ENCODE measurements at places on chromosomes 3 and 15.

DNA sequence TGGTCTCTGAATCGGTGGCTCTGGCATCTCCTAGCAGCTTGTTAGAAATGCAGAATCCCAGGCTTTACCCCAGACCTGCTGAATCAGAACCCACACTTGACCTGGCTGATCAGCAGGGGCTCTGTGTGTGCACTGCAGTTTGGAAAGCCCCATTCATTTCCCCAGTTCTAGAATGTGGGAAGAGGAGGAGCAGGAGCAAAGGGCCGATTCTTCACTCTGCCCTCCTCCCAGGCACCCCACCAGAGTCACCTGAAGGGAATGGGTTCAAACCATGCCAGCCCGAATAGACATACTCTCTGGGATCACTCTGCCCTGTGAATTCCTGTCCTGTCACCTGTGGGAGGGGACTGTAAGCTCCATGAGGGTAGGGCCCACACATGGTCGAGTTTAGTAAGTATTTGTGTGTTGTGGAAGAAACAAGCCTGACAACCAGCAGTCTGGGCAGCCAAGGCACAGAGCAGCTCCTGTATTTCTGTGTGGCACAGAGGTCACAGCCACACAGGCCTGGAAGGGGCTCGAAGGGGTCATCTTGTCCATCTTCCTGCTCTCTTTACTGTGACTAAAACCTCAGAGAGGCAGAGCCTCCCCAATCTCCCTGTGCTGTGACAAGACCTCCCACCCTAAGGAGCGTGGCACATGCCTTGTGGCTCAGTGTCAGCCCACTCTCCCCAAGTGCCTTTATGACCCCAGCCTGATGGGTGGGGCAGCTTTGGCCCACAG, 29.0 kb upstream of the HHATL start:
- H3K27me3 ChIP-seq: peaks cover 4% of the 10 kb centered on the region
- H3K27ac ChIP-seq: no peak overlapping the region
- no peak overlapping the region for H3K4me3 ChIP-seq
- no peaks in the 10 kb centered on the region for H3K4me1 ChIP-seq

GRCh38 chr3:148923592-148923991, 58.5 kb downstream of the CPA3 start:
- H3K4me3 ChIP-seq: no peak overlapping the region
- no peaks in the 10 kb centered on the region for H3K27me3 ChIP-seq
- no peaks in the 10 kb centered on the region for H3K4me1 ChIP-seq
- H3K36me3 ChIP-seq: no peaks in the 10 kb centered on the region
- no peak for DNase-seq

DNA sequence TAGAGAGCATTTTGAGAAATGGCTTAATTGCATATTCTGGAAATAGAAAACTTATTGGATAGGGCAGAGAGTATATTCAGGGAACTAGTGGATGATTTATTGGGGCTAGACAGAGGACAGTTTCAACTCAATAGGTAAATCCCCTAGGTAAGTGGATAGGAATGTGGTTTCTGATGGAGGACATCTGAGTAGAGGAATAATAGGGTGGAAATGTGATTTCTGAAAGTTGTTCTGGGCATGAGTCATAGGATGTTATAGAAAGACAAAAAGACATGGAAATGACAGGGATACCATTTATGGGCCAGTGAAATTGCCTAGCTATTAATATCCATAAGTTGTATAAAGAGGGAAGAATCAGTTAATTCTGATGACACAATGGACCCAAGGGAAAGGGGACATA, 563.3 kb upstream of the GOLIM4 start:
- no peaks in the 10 kb centered on the region for H3K27me3 ChIP-seq
- H3K27ac ChIP-seq: no peak overlapping the region
- H3K4me1 ChIP-seq: no peaks in the 10 kb centered on the region
- no peak for DNase-seq
- H3K4me3 ChIP-seq: no peak overlapping the region

DNA sequence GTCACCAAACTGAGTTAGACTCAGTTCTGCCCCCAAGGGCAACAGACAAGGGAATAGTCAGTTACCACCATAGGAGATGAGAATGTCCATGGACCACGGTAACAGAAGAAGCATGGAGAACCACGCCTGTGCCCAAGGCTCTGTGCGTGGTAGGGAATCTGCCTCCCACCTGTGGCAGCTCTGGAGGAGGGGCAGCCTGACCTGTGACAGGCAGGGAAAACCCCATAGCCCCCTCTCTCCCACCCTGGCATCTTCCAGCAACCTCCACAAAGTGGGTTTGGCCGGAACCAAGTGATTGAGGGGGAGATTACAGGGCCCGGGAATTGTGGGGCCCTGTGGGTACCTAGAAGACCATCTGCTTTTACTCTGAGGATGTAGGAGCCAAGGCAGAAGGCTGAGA, 14.3 kb upstream of the LTF start:
- H3K27ac ChIP-seq: no peak overlapping the region
- no peak overlapping the region for H3K4me3 ChIP-seq
- DNase-seq: no peak
- peaks cover 24% of the 10 kb centered on the region for H3K27me3 ChIP-seq

- H3K36me3 ChIP-seq: peaks cover 20% of the 10 kb centered on the region
- peak overlapping the region; percentile 65 for H3K27ac ChIP-seq
- H3K4me1 ChIP-seq: peaks cover 51% of the 10 kb centered on the region
- no peak for DNase-seq
- H3K4me3 ChIP-seq: no peak overlapping the region
These were observed 2.3 kb upstream of the GMPPB start for GRCh38 chr3:49725906-49726681.

DNA sequence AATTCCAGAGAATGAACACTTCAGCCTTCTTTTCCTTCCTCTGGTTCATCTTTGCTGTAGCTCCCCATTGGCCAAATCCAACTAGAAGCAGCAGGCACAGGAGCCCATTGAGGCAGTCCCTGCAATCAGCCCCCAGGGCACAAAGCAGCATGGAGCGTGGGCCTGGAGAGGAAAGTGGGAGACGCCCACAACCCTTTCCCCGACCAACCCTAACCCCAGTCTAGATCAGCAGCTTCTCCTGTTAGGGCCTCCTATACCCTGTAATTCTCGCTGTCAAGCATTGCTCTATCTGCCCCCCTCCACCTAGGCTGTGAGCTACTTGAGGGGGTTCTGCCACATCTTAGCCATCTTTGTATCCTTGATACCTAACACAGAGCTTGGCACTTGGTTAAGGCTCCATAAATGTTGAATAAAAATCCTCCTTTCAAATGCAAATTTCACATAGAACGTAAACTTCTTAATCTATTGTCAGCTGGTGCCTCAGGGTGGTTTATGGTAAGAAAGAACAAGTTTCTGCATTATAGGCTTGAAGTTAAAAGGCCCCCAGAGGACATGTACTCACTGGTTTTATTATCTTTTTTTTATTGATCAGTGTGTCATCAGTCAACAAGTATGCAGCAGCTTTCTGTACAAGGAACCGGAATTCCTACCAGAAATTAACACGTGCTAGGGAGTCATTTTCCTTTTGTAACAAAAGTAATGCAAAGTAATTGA, 97.9 kb upstream of the PFN2 start:
- no peaks in the 10 kb centered on the region for H3K36me3 ChIP-seq
- H3K27ac ChIP-seq: no peak overlapping the region
- H3K4me3 ChIP-seq: no peak overlapping the region
- H3K4me1 ChIP-seq: no peaks in the 10 kb centered on the region
- peaks cover 21% of the 10 kb centered on the region for H3K27me3 ChIP-seq

DNA sequence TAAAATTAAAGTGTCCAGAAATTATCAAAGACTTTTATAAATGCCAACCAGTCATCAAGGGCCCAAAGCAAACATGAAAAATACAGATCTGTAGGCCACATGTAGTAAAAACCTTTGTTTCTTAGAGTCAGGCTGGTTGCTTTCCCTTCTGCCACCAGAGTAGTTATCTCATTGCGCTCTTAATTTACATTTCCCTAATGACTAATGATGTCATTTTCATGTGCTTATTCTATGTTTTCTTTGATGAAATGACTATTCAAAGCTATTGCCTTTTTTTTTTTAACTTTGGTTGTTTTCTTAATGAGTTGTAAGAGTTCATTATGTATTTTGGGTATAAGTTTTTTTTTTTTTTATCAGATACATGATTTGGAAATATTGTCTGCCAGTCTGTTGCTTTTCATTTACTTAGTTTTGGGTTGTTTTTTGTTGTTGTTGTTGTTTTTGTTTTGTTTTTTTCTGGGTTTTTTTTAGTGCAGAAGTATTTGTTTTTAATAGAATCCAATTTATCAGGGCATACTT, 140.6 kb downstream of the HCN4 start:
- H3K27ac ChIP-seq: no peak overlapping the region
- no peaks in the 10 kb centered on the region for H3K4me1 ChIP-seq
- peaks cover 8% of the 10 kb centered on the region for H3K27me3 ChIP-seq

GRCh38 chr15:101497017-101497416, 7.5 kb upstream of the PCSK6 start:
- H3K36me3 ChIP-seq: no peaks in the 10 kb centered on the region
- peak overlapping the region; percentile 10 for H3K4me3 ChIP-seq
- peaks cover 62% of the 10 kb centered on the region for H3K4me1 ChIP-seq
- peaks cover 50% of the 10 kb centered on the region for H3K27me3 ChIP-seq
- no peak overlapping the region for H3K27ac ChIP-seq

DNA sequence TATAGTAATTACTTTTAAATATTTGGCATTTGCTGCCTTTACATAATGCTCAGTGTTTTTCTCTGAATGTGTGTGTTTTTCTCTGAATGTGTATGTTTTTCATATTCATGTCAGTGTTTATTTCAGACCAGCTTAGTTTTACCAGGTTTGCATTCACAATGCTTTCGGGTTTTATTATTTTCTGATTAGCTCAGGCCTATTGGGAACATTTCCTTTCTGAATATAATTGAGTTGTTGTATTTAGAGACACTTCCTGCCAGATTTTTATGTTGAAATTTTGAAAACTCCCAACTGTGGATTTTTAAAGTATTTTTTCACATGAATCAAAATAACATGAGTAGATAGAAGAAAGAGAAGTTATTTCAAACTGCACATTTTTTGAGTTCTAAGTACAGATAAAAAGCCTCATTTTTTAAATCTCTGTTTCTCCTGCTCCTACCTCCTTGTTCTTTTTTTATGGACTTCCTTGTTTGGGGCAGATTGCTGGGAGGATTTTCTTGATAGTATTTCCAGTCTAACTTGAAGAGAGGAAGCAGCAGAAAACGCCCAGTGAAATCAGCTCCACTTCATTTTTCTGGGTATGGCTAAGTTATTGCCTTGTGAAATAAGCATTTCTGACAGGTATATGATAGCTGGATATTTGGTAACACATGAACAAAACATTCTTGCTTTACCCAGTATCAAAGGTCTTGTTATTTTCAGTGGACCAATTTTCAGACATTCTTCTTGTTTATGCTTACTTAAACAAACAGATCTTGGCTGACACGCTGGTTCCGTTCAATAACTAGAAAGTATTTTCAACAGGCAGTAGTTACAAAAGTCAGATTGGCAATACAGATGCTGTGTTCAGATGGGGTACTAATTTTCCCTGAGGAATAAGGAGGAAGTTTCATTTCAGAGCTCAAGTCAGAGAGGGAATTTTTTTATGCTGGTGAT, 70.7 kb downstream of the RIOX2 start:
- H3K4me1 ChIP-seq: no peaks in the 10 kb centered on the region
- H3K36me3 ChIP-seq: no peaks in the 10 kb centered on the region
- no peak overlapping the region for H3K27ac ChIP-seq
- DNase-seq: no peak
- H3K4me3 ChIP-seq: no peak overlapping the region

GRCh38 chr3:11642431-11643191, 1.1 kb downstream of the VGLL4 start:
- peak; percentile 50 for DNase-seq
- peak overlapping the region; percentile 98 for H3K27ac ChIP-seq
- peaks cover 8% of the 10 kb centered on the region for H3K36me3 ChIP-seq
- H3K4me3 ChIP-seq: peak overlapping the region; percentile 98
- H3K4me1 ChIP-seq: peaks cover 37% of the 10 kb centered on the region
- no peaks in the 10 kb centered on the region for H3K27me3 ChIP-seq

DNA sequence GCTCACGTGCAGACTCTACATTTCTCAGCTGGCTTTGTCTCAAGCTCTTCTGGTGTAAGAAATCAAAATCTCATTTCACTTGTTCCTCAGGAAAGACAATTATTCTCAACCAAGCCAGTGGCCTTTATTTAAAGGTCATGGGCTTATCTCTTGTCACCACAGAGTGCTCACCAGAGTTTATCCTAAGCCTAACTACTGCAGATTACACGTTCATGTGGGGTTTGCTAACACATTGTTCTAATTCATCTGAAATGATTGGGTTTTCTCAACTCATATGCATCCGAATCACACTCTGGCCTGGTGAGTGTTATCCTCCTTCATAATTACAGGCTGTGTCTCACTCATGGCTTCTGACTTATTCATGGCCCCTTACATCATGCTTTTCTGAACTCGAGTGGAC, 83.3 kb upstream of the TSC22D2 start:
- H3K27ac ChIP-seq: no peak overlapping the region
- H3K4me1 ChIP-seq: peaks cover 11% of the 10 kb centered on the region
- H3K36me3 ChIP-seq: no peaks in the 10 kb centered on the region
- no peak overlapping the region for H3K4me3 ChIP-seq

- H3K4me3 ChIP-seq: peak overlapping the region; percentile 78
- no peak for DNase-seq
- H3K27me3 ChIP-seq: peaks cover 8% of the 10 kb centered on the region
- peaks cover 32% of the 10 kb centered on the region for H3K36me3 ChIP-seq
- peaks cover 10% of the 10 kb centered on the region for H3K4me1 ChIP-seq
These were observed 8.0 kb upstream of the SEMA3B start for GRCh38 chr3:50260942-50261441.

DNA sequence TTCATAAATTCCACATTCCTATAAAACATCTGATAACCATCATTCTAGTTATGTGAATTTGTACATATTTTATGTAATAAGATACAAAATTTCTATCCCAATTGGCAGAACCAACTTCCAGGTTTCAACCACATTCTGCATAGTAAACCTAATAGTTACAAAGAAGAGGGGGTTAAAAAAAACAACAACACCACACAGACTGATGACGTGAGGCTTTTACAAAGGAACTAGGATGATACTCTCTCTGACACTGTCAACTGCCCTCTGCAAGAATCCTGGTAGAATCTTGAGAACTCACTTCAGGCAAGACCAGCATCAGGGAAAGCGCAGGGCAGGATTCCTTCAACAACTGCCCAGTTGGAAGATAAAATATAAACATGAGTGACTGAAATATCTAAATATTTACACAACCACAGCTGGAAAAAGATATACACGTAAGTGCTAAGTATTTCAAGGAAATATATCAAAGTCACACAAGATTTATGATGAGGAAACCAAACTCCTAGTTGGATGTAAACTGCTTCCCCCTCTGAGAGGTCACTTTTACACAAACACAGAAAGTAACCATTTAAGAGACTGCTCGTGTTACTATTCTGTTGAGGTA, 816.4 kb downstream of the ROBO1 start:
- no peaks in the 10 kb centered on the region for H3K36me3 ChIP-seq
- DNase-seq: no peak
- H3K27ac ChIP-seq: no peak overlapping the region
- no peaks in the 10 kb centered on the region for H3K27me3 ChIP-seq

DNA sequence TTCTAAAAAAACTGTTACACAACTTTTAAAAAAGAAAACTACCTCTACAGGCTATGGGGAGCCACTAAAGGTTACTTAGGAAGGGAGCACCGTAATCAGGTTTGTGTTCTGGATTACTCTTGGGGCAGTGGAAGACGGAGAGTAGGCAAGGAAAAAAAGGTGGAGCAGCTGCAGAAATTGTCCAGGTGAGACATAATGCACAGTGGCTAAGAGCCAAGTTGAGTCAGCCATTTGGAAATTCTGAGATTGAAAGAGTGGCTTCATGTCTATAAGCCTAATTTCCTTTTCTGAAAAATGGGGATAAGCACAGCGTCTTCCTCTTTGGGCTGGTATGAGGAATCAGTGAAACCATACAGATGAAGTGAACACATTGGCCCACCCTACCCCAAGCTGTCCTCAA, 195.2 kb downstream of the CADPS start:
- peaks cover 6% of the 10 kb centered on the region for H3K27me3 ChIP-seq
- no peak for DNase-seq
- no peaks in the 10 kb centered on the region for H3K36me3 ChIP-seq
- no peak overlapping the region for H3K27ac ChIP-seq
- H3K4me3 ChIP-seq: no peak overlapping the region
